ENCODE measurements at places on chromosomes 16 and 17.

GRCh38 chr17:8855477-8856204 is 11.8 kb downstream of the PIK3R6 start:
- no peak for DNase-seq

- no peak for DNase-seq
Observed at GRCh38 chr16:15466886-15467781, 32.7 kb downstream of the BMERB1 start.

DNA sequence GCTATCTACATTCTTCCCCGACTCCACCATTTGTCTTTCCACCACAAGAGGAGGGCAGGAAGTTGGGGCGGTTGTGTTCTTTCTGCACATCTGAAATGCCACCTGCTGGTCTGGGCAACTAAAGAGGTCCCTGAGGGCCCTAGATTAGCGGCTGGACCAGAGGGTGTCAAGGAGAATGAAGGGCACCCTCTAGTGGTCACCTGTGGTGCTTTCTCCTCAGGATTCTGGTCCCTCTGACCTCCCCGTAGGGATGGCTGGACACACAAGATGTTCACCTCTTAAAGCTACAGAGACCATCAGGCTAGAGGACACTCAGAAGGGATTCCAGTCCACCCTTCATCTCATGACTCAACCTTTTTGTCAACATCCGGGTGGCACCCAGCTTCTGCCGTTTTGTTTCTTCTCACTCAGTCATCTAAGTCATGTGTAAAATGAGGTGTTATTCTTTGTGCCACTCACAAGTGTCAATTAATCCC is 2.9 kb upstream of the SCIMP start:
- DNase-seq = peak; percentile 39

DNA sequence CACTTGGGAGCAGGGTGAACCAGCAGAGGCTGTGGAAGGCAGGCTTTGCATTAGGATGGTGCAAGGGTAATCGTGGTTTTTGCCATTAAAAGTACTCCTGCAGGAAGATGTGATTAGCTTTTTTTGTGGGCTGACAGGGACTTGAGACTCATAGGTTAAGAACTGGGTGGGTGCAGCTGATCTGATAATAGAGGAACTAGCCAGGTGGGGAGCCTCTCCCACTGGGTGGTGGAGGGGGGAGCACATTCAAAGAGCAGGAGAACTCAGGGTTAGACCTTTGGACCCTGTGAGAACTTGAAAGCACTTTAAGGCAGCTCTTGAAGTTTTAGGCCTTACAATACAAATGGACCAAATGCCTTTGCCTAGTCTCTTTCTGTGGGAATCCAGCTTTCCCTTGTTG is 32.4 kb downstream of the CCL4 start:
- DNase-seq = no peak

- DNase-seq = no peak
Observed at GRCh38 chr17:19239544-19239943, 2.4 kb downstream of the EPN2 start.

- DNase-seq = no peak
Observed at GRCh38 chr17:3732210-3732621, 8.5 kb downstream of the HASPIN start.

DNA sequence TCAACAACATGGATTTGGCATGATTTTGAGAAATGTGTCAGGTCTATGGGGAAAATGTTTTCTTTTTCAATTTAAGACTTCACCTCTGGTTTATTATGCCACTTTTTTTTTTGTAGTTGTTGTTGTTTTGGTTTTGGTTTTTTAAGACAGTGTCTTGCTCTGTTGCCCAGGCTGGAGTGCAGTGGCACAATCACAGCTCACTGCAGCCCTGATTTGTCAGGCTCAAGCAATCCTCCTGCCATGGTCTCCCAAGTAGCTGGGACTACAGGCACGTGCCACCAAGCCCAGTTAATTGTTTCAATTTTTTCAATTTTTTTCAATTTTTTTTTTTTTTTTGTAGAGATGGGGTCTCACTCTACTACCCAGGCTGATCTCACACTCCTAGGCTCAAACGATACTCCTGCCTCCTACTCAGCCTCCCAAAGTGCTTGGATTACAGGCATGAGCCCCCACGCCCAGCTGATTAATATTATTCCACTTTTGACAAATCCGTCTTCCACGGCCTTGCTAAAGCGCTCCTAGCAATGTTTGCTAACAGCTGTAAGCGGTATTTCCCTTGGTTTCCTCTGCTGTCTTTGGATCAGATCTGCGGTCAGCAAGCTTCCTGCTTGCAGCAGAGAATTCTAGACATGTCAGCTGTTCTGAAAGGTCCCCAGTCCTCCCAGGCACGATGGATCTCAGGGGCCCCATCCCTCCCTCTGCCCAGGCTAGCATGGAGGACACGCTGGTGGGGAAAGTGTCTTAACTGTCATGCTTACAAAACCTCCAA is 7.0 kb upstream of the MILR1 start:
- DNase-seq = no peak

DNA sequence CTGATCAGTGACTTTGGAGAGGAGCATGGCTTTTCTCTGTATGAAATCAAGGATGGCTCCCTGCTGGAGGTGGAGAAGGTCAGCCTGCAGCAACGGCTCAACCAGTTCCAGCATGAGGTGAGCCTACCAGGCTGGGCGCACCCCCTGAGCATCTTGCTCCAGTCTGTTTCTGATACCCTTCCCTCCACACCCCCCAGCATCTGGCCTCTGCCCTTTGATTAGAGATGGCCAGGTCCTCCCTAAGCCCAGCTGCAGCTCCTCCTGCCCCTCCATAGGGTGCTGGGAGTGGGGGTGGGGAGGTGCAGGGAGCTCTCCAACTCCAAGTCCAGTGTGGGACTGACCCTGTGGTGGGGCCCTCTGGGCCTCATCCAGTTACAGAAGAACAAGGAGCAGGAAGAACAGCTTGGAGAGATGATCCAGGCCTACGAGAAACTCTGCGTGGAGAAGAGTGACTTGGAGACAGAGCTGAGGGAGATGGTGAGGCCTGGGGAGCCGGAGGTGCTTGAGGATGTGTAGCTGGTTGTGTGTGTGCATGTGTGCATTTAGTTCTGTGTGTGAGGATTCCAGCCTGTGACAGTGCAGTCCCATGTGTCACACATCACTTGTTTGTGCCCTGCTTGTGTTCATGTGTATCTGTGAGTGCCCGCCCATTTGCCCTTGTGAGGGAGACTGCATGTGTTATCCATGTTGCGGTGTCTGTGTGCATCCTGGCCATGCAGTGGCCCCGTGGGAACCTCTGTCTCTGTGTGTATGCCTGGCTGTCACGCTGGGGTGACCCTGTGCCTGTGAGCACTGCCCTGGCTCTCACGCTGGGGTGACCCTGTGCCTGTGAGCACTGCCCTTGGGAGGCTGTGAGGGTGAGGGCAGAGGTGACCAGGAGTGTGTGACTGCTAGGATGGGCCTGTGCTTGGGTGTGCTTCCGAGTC is 3.0 kb downstream of the TBKBP1 start:
- no peak for DNase-seq

GRCh38 chr16:3879258-3879886 is 1.1 kb downstream of the CREBBP start:
- no peak for DNase-seq

DNA sequence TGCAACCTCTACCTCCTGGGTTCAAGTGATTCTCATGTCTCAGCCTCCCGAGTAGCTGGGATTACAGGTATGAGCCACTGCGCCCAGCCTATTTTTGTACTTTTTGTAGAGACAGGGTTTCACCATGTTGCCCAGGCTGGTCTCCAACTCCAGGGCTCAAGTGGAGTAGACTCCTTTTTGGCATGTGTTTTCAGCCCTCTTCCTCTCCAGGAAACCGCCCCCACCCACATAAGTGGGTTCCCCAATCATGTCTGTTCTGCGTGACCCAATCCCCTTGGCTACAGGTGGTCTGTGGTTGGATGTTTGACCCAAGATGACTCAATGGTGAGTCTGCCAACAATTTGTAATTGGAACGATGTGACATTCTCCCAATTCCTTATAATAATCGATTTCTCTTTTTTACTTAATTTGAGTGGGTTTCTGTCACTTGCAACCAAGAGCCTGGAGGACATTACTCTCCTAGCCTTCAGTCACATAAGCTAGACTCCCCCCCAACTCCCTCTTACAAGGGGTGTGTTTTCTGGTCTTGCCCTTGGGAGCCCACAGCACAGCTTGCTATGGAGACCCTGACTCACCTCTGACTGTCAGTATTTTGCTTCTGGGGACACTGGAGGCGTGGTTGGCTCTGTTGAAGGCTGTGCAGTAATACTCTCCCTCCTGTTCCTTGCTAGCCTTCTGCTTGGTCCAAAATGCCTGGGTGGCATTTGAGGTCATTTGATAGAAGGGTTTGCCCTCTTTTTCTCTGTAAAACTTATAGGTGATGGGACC is 34.9 kb downstream of the PECAM1 start:
- DNase-seq = no peak

- no peak for DNase-seq
Observed at GRCh38 chr16:70157105-70157476, 16.5 kb upstream of the CLEC18C start.

GRCh38 chr17:49216953-49217650 is 6.6 kb downstream of the ABI3 start:
- no peak for DNase-seq

DNA sequence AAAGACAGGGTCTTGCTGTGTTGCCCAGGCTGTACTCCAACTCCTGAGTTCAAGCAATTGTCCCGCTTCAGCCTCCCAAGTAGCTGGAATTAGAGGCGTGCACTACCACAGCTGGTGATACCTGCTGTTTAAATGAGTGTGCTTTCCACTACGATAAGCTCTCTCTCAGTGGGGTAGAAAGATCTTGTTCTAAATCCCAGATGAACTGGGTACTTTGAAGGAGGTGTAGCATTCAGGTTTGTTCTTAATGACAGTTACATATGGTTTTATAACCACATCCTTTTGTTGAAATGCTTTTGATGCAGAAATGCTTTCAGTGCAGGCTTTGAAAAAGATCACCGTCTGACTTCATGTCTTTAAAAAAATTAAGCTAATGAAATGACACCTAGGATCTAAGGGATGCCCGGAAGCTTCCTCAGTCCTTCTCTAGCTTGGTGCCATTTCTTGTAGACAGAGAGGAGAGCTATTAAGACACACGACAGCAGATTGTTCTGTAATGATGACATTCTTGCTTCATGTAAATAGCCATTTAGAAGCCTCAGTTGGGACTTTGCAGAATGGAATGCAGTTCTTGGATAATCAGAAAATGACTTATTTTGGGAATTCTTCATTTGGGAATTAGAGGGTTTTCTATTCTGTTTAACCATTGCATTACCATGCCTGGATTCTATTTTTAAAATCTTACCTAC is 19.5 kb downstream of the PMM2 start:
- DNase-seq = no peak

GRCh38 chr17:45895304-45895968 is 1.1 kb downstream of the MAPT start:
- no peak for DNase-seq

- DNase-seq = no peak
Observed at GRCh38 chr16:11759163-11759834, 16.6 kb upstream of the TXNDC11 start.

DNA sequence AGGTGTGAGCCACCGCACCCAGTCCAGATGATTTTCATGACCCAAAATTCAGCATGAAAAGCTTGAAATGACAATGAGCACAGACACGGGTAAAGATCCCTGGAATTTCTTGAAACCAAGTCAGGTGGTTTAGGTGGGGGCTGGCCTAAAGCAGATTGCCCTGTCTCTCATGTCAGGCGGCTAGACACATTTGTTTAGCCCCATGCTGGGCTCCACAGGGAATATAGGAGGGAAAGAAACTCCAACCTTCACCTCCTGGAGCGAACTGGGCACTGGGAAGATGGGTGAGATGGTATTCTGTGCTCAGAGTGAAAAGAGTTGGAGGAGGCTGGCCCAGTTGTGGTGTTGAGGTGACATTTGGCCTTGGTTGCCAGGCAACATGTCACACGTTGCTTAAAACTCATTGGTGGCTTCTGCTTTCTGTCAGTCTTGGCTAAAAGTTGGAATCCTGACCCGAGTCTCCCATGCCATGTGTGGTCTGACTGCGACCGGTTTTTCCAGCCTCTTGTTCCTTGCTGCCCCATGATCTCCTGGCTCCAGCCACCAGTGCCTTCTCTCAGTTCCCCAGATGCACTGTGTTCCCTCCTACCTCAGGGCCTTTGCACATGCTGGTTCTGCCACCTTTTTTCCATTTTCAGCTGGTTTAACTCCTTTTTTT is 113.7 kb downstream of the ABCC6 start:
- no peak for DNase-seq

- no peak for DNase-seq
Observed at GRCh38 chr16:61590577-61590976, 445.7 kb downstream of the CDH8 start.

DNA sequence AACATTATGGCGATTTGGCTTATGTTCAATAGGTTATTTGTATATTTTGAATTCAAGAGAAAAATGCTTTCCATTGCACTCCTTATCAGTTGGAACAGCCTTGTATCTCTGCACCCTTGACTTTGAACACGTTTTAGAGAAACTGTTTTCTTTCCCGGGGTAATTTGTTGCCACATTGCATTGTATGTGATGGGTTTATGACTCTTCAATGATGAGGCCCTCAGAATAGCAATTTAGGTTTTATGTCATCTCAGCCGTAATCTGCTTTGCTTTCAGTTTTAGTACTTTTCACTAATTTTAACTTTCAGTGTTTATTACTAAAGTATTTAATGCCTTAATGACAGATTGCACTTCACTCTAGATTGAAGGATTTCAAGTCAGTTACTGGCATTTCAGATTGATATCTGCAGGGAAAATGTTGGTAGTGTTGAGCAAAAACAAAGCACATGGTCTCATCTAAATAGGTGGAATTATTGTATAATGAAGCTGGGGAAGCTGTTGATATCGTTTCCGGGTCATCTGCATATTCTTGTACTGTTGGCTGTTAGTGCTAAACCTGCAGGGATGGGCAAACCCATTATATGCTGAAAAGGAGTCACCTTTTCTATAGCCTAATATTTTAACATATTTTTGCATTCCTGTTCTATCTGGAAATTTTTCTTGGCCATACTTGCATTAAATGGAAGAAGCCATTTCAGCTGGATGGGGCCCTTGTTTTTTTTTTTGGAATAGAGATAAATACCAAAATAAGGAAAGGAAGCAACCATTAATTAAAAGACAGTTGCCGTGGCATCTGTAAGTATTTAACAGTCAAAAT is 2.0 kb downstream of the LUC7L3 start:
- no peak for DNase-seq

GRCh38 chr17:71970312-71970711 is 150.5 kb upstream of the SOX9 start:
- no peak for DNase-seq

DNA sequence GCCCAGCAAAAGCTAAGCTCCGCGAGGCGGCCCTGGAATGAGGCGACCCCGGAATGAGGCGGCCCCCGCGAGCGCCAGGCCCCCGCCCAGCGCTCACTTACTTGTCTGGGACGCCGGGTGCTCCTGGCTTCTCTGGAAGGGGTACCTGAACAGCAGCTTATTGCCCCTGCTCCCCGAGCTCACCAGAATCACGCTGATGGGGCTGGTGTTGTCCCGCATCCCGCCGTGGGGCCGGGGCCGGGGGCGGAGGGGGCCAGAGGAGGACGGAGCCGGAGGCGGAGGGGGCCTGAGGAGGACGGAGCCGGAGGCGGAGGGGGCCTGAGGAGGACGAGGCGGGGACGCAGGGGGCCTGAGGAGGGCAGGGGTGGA is 440 bp downstream of the NPRL3 start:
- no peak for DNase-seq

- peak; percentile 70 for DNase-seq
Observed at GRCh38 chr16:57675741-57676551, 7.8 kb downstream of the ADGRG3 start.

GRCh38 chr17:18946536-18946935 is 5.4 kb upstream of the SLC5A10 start:
- peak; percentile 25 for DNase-seq

GRCh38 chr16:84379709-84380362 is 11.5 kb downstream of the ATP2C2 start:
- DNase-seq = no peak
